ENCODE measurements at places on chromosomes 3 and 15.

DNA sequence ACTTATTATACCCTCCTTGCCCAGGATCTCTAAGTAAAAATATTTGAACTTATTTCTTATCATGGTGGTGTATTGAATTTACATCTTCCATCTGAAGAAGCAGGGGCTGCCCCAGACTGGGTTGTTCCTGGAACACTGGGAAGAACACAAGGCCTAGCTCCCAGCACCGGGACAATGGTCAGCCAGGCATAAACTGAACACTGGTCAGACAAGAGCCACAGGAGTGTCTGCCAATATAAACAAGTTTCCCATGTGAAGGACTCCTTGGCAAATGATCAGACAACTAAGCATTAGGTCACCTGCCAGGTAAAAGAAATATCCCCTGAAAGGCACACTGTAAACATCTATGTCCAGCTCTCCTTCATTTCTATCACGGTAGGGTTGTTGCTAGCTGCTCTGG, 172.4 kb downstream of the ATP8B4 start:
- no peak for DNase-seq

GRCh38 chr3:173513123-173513522, 115.6 kb downstream of the NLGN1 start:
- no peak for DNase-seq

GRCh38 chr3:42095540-42095939, 4.4 kb downstream of the TRAK1 start:
- no peak for DNase-seq

DNA sequence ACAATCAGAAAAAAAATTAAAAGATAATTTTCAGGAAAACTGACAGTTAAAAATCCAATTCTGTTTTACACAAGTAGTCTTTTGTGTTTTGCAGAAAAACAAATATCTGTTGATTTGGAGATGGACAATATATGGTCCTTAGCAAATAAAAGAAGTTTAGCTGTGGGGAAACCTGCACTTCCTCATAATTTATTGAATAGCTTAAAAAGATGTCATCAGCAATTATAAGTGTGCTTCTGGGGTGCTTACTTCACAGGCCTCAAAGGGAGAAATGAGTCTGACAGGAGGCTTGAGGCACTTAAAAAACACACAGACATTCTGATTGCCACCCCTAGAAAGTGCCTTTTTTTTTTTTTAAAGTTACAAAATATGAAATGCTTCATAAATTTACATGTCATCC, 31.6 kb upstream of the CERS3 start:
- DNase-seq = no peak

- no peak for DNase-seq
Measured at GRCh38 chr3:9673082-9673481, 23.8 kb downstream of the MTMR14 start.

DNA sequence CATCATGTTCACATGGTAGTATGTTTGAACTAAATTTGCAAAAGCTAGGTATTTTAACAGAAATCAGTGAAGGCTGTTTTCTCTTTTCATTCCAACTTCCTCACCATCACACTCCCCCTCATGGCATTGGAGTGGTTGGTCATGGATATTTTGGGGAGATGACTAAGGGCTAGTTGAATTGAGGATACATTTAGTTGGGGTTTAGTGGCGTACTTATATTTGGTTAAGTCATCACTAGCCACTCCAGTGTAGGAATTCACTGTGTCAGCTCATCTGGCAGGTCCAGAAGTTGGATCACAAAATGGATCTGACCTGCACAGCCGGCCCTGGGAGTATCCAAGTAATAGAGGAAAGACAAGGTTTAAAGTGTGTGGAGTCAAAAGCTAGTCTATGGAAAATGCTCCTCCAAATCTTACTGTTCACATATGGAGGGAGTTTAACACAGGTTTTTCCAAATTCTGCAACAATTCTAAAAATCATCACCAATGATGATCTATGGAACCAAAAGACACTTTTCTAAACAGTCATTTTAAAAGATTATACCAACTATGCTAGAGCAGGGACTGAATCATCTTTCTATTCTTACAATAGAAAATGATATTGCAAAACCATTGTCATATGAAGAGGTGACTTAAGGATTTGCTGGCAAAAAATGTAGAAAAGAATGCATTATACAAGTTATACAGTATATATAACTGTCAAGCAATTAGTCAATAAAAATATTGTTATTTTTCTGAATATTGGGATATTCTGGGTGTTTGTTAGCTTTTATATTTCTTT, 247.8 kb upstream of the PEX5L start:
- no peak for DNase-seq

GRCh38 chr3:42161050-42161935, 70.1 kb downstream of the TRAK1 start:
- no peak for DNase-seq

DNA sequence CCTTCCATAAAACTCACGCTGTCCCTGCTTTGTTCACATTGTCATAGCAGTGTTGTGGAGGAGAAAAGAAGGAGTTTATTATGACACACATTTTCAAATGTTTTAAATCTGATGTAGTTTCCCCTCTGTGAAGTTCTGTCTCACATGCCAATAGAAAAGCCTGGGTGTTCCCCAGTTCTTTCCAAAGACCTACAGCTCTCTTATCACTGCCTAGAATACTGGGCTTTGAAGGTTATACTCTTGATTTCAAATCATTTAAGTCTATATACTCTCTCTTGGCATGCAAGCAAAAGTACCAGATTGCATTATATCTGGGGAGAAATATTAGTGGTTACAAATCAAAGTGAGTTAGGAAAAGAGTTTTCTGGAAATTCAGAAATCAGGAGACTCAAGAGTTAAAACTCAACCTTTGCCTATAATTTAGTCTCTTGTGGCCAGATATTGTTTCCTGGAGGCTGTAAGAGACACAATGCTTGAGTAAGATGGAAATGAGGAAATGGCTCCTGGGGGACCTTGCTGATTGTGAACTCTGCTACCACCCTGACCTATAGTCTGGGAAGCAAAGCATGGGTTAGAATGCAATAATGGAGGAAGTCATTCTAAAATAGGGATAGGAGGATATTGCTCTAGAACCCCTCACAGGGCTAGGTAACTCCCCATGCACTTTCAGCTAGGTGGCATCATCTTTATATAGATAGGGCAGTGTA, 182.8 kb downstream of the KCNAB1 start:
- DNase-seq = no peak

Measured in islet precursor cell (in vitro differentiated cells).